CD4-positive, alpha-beta T cell treated with Interleukin-21 for 1 hour (primary cell): ENCODE measurements at places on chromosomes 7 and 10.

DNA sequence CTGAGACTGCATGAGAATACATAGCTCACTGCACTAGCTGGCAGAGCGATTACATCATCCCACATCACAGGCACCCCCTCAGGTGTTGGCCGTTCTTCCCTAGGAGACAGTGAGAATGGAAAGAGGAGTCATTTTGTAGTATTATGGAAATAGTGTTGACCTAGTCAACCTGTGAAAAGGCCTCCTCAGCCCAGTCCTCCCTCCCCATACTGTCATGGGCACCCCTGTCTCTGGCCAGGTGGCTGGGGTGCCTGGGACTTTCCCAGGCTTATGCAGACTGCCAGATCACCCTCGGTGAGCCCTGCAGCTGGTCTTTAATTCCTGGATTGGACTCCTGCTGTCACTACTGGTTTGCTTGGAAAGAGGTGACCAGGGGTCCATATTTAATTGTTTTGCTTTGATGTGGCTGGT is 4.0 kb downstream of the INPP5A start:
- DNase-seq = no peak

DNA sequence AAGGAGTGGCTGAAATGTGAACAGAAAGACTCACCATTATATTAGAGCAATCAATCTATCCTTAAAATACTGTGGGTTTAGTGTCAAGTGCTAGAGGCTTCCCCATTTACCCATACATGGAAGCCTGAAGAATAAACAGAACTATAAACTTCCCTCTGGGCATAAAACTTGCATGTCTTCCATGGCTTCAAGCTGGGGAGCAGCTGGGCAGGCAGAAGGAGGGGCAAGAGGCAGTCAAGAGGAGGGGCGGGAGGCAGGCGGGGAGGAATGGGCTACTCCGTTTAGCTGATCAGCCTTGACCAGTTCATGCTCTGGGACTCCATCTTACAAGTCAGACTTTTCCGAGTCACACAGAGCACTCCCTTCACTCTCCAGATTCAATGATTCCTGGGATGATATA is 3.5 kb upstream of the PRSS1 start:
- no peak for DNase-seq

GRCh38 chr7:21128062-21128817 is 299.6 kb upstream of the SP4 start:
- DNase-seq = no peak

GRCh38 chr10:52486840-52487611 is 172.9 kb downstream of the DKK1 start:
- no peak for DNase-seq

DNA sequence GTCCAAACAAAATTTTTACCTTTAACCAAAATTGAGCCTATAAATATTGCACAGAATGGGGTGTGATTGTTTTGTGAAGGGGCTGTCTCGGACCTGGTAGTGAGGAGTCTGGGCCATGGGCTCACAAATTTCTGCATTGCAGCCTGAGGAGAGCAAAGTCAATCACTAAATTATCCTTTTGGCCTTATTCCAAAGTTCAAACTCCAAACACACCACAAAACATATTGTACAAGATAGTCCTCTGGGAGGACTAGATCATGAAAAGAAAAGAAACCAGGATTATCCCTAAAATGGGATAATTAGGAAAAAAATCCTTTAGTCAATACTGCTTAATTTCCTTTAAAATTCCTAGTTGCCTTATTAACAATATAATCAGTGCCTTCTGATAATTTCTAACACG is 115.5 kb downstream of the BUB3 start:
- DNase-seq = no peak

GRCh38 chr7:107045980-107046379 is 1.5 kb downstream of the PRKAR2B start:
- no peak for DNase-seq

- no peak for DNase-seq
Observed at GRCh38 chr10:119694608-119695007, 31.2 kb upstream of the INPP5F start.

- no peak for DNase-seq
Observed at GRCh38 chr7:23434147-23434917, 36.0 kb downstream of the IGF2BP3 start.

- DNase-seq = no peak
Observed at GRCh38 chr10:24114556-24114955, 94.4 kb upstream of the KIAA1217 start.

GRCh38 chr10:122293156-122293960 is 22.3 kb downstream of the BTBD16 start:
- no peak for DNase-seq

GRCh38 chr7:138549082-138549481 is 89.0 kb downstream of the TRIM24 start:
- no peak for DNase-seq

- DNase-seq = no peak
Observed at GRCh38 chr7:26626156-26626555, 238.2 kb downstream of the SKAP2 start.

GRCh38 chr7:55348502-55348901 is 16.6 kb upstream of the LANCL2 start:
- no peak for DNase-seq

- DNase-seq = no peak
Observed at GRCh38 chr7:91288208-91288824, 24.1 kb downstream of the FZD1 start.

DNA sequence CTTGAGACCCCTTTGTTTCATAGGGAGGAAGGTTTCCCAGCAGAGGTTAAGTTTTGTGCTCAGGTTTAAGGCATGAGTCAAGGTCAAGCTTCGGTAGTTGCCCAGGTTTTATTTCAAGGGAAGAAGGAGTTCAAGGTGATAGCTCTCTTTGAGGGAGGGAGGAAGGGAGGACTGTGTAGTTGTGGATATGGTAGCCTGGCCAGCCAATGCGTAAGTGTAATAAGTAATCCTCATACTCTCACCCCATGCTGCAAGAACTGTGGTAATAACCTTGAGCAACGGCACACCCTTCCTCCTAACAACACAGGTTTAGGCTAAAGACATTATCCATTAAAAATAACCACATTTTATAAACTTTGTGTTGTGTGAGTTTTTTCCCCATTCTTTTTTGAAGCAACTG is 478.9 kb downstream of the KCNMA1 start:
- DNase-seq = no peak

GRCh38 chr7:104499975-104500374 is 171.6 kb downstream of the LHFPL3 start:
- DNase-seq = no peak

DNA sequence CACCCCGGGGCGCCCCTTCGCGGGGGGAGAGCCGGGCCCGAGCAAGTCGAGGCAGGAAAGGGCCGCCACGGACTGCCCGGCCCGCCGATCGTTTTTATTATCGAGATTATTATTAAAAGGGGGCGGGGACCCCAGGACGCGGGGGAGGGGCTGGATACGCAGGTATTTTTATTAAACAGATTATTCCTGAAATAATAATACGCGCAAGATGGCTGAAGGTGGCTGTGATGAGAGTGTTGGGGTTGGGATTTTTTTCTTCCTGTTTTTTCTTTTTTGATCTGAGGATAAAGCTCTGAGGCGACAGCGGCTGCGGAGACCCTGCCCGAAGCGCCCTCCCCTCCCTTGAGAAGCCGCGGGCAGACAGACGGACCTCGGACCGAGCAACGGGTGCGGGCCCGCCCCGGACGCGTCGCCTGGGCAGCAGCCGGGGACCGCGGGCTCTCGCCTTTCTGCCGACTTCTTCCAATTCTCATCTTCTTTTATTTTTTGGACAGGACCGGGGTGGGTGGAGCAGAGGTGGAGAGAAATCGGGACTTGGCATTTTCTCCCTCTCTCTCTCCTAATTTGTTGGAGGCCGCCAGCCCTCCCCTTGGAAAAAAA is 1.4 kb upstream of the TRIM8 start:
- DNase-seq = peak; percentile 66

GRCh38 chr7:104174798-104175197 is 33.0 kb downstream of the ORC5 start:
- DNase-seq = no peak

DNA sequence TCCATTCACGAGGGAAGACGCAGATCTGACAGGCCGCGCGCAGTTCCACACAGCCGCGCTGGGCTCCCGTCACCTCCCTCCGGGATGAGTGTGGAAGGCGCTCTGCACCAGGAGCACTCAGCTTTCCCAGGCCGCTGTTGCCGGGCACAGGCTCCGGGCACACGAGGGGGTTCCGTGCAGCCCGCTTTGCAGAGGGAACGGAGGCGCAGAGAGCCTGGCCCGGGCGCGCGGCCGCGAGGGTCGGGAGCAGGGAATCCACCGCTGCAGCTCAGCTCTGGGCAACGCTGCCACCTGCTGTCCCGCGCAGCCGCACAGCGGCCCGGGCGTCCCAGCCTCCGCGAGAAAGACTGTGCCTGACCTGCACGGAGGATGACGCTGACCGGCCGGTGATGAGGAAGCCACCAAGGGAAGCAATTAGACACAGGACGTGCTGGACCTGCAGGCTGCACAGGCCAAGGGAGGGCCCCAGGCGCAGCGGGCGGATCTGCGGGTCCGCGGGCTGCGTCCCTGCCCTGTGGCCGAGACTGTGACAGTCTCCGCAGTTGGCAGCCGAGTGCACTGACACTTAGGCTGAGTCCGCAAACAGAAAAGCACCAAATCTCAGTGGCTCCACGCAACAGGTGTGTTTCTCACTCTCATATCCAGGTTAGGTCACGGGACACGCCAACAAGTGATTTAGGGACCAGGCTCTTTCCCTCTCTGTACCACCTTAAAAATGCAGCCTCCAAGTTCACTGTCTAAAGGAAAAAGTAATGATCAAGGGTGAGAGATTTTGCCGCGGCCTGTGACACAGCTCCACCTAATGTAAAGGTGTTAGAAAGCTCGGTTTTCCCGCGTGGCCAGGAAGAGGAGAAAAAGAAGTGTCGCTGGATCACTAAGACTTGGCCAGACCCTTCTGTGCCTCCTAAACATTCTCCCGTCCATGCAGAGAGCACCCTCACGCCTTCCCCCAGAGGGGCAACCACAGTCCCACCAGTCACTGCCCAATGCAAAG is 94.5 kb downstream of the SEC61G start:
- DNase-seq = no peak

GRCh38 chr10:67839951-67840350 is 2.0 kb upstream of the DNAJC12 start:
- DNase-seq = no peak
